ENCODE measurements at places on chromosomes 1 and 21.

GRCh38 chr1:44854970-44855369 lies 11.9 kb upstream of the PTCH2 start:
- no peak for DNase-seq

DNA sequence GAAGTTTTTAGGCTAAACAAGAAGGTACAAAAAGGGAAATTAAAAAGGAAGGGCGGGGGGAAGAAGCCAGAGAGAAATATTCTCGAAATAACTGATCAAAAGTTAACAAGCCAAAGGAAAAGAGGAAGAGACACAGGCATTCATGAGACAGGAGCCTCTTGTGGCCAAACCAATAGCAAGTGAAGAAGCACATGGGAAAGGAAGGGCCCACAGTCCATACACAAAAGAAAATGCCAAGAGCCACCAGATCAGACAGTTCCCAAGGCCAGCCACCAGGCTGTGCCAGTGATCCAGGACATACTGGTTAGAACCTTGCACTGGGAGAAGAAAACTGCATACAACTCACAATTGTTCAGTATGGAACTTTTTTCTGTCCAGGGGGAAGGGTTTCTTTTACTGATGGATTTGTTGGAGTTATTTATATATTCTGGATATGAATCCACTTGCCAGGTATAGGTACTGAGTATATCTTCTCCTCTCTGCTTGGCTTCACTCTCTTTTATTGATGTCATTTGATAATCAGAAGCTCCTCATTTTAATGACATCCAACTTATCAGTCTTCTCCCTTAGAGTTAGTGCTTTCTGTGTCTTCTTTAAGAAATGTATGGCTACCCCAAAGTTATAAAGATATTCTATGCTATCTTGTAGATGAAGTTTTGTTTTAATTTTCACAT lies 76.8 kb downstream of the CD46 start:
- peak; percentile 92 for DNase-seq

- no peak for DNase-seq
These were observed 4.5 kb downstream of the DESI2 start for GRCh38 chr1:244657421-244657820.

DNA sequence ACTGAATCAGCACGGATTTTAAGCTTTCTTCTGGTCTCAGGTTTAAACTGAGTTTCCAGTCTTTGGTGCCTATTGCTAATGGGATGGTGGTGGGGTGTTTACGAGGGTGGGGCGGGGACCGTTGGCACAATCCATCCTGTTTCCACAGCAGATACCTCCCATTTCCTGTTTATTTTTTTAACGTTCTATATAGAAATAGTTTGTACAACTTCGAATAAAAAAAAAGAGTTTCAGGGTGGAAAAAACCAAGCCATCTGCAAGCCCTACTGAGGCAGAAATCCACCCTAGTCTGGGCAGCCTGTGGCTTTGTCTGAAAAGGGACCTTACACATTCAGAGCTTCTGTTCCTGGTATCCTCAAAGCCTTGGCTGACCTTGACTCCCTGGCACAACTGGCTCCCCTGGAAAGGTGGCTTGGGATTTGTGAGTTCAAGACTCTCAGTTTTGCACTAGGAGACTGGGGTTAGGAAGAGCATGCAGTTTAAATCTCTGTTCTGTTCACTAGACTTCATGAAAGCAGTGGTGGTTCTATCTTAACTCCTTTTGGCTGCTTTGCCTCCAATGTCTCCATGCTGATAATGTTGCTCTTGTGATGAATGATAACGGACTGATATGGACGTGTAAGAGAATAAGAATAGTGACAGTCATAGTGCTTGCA lies 46.7 kb downstream of the VANGL2 start:
- DNase-seq: no peak

DNA sequence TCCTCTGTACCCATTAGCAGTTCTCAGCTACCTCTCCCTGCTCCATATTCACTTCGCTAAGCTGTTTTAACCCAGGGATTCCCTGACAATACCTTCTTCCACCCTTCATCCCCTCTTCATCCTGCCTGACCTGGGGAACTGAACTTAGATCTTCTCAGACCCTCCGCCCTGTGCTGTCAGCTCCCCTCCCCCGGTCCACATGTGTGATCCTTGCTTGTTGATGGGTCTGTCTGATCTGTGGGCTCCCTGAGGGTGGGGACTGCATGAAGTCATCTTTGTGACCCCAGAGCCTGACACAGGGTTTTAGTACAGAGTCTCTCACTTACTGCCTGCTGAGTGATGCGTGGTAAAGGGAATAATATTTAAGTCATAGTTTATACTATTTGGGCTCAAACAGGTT lies 11.8 kb downstream of the CHAF1B start:
- no peak for DNase-seq

GRCh38 chr1:228958121-228958520 lies 222.8 kb downstream of the RHOU start:
- no peak for DNase-seq

DNA sequence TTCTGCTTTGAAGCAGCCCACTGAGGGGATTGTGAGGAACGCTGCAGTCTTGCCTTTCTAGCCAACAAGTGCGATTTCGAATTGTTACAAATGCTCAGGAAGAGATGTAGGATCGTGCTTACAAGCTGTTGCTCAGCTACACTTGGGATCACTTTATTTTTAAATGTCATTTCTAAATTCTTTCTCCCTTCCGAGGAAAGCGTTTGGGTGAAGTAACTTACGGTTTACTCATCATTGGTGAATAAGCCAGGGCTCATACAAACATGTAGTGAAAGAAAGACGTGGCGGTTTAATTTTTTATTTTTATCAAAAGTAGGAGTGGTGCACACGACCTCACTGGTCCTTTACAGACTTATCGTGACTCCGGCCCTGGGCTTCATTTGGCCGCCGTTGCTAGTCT lies 386.6 kb downstream of the KIF26B start:
- no peak for DNase-seq

DNA sequence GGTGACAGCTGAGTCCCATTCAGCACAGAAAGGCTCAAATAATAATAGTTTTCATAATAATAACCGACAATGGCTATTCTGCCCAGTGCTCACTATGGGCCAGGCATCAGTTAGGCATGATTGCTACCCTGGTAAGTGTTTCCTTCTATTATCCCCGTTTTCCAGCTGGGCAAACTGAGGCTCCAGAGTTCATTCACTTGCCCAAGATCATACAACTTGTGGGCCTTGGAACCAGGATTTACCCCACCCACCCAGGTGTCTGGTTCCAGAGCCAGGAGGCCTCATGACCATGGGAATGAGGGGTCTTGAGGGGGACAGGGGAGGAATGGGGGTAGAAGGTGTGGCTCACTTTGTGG lies 518 bp downstream of the PLOD1 start:
- no peak for DNase-seq

DNA sequence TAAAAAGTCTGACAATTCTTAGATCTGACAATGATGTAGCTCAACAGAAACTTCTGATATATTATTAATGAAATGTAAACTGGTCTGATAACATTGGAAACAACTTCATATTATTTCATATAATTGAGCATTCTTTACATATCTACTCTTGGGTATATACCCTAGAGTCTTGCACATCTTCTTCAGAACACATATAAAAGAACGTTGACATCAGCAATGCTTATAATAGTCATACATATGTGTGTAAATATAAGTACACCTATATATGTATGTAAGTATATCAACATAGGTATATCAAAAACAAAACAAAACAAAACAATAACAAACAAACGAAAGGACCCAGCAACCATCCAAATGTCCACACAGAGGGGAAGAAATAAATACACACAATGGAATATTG lies 38.4 kb downstream of the NRIP1 start:
- DNase-seq: no peak

GRCh38 chr1:193094112-193094511 lies 11.1 kb downstream of the GLRX2 start:
- no peak for DNase-seq

GRCh38 chr21:17585875-17586450 lies 26.7 kb downstream of the BTG3 start:
- peak; percentile 10 for DNase-seq

DNA sequence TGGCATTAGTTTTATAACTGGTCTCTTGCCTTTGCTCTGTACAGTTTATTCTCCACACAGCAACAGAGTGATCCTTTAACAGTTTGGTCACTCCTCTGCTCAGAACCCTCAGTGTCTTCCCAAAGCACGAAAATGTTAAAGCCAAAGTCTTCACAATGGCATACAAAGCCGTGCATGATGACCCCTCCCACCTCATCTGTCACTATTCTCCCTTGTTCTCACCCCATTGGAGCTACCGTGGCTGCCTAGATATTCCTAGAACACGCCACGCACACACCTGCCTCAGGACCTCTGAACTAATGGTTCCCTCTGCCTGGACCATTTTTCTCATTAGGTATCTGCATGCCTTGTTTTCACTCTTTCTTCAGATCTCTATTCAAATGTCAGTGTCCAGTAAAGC lies 8.6 kb upstream of the SEMA4A start:
- no peak for DNase-seq

DNA sequence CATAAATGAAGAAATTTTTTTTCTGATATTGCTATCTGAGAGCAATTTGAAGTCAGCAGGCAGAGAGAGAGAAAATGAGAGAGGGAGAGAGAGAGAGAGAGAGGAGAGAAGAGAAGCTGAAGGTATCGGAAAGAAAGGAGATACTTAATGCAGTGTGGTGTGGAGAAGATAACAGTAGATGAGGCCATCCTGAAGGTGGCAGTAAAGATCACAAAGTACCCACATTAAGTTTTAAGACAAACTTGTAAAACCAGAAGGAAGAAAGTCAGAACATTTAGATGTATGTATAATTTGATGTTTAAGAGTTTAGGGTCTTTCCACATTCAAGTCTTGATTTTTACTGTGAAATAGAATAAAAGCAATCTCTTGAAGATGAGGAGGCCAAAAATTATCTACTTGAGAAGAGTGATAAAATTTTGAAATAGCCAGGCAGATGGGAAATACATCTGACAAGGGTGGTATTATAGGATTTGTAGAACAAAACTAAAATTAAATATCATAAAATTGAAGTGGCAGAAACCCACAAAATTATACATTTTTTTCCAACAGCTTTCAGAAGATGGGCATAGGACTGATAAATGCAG lies 1753.4 kb downstream of the MRPL39 start:
- peak; percentile 35 for DNase-seq

DNA sequence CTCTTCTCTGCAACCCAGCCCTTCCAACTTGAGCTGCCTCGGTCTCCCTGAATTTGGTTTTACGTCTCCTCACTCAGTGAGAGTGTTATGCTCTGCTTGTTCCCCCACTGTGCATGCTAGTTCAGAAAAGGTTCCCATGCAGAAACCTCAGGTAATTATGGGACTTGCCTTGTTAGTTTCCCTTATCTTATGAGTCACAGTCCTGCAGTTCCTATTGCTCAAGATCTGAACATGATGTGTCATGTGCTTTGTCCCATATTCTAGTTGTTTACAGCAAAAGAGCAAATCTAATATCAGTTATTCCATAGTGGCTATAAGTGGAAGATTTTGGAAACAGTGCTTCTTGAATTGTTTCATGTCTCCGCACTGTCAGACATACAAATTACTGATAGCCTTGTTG lies 74.4 kb downstream of the DUSP10 start:
- DNase-seq: no peak

DNA sequence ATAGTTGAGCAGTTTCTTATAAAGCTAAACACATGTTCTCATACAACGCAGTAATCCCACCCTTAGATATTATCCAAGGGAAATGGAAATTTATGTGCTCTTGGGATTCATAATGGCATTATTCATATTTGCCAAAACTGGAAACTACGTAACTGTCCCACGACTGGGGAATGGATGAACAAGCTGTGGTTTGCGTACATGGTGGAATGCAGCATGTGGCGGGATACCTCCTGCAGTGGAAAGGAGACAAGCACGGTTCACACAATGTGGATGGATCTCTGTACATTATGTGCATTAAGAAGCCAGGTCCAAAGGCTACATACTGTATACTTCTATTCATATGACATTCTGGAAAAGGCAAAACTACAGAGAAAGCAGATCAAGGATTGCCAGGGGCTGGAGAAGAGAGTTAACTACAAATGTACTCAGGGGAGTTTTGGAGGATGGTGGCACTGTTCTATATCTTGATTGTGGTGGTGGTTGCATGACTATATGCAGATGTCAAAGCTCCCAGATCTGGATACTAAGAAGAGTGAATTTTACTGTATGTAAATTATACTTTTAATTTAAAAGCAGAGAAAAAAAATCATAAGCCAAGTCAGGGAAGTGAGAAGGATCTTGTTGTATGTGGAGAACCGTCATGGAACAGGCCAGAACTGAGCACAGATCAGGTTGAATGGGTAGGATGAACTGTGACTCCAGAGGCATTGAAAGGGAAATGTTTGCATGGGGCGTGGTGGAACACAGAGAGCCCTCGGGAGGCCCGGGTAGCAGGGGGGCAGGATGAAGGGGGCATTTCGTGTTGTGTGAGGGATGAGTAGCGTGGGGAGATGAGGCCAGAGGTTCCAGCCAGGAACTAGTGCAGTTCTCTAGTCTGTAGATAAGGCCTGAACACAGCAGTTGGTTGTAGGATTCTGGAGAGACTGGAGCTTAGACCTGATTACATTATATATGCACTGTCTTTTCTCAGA lies 90.7 kb downstream of the GALNT2 start:
- no peak for DNase-seq

- no peak for DNase-seq
These were observed 306.2 kb downstream of the MATN1 start for GRCh38 chr1:30417001-30417700.

DNA sequence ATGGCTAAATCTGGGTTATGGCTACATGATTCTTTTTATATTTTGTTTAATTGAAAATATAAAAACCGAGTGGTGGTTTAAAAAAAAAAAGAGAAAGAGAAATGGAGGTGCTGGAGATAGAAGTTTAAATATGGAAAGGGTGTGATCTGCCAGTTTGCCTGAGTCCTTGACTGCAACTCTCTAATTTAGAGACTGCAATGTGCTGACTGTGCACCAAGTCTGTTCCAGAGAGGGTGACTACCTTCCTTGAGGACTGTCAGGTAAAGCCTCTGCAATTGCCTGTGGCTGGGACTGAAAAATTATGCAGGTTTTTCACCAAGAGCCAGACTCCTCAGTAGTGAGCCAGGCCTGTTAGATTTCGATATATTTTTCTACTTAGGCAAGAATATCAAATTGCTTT lies 1326.3 kb downstream of the BRINP3 start:
- DNase-seq: no peak

DNA sequence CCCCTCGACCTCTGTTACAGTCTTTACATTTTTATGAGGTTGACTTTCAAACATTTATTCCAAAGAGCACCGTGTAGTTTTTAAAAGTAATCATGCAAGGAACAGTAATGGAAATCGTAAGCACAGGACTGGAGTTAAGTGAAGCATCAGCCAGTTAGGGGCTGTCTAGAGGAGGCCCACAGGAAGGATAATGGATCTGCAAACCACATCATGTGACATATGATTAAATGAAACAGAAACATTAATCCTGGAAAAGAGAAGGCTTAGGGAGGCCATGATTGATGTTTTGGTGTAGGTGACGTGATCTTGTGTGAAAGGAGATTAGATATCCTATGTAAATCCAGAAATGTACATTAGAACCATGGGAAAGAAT lies 25.0 kb downstream of the RGS7 start:
- no peak for DNase-seq

All from hematopoietic multipotent progenitor cell (in vitro differentiated cells).